NCI-H1417 (cell line): ENCODE measurements at places on chromosomes 5 and 9.

- no peak for DNase-seq
Measured at GRCh38 chr5:157464519-157465171, 4.6 kb downstream of the NIPAL4 start.

DNA sequence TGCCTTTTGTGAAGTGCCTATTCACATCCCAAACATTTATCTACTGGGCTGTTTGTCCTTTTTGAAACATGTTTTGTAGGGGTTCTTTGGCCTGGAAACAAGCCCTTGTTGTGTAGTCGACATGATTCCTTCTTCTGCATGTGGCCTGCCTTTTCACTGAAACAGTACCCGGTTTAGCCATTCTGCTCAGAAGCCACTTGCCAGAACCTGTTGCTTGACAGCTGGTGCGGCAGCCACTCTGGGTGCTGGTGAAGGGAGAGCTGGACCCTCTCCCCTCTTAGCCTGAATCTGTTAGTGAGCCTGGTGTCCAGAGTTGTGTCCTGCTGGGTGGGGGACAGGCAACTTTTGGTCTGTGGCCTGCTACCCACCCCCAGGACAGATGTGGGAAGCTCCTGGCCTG, 128.8 kb upstream of the CACNA1B start:
- no peak for DNase-seq

- peak; percentile 61 for DNase-seq
Measured at GRCh38 chr5:72166070-72166979, 59.0 kb downstream of the MAP1B start.

DNA sequence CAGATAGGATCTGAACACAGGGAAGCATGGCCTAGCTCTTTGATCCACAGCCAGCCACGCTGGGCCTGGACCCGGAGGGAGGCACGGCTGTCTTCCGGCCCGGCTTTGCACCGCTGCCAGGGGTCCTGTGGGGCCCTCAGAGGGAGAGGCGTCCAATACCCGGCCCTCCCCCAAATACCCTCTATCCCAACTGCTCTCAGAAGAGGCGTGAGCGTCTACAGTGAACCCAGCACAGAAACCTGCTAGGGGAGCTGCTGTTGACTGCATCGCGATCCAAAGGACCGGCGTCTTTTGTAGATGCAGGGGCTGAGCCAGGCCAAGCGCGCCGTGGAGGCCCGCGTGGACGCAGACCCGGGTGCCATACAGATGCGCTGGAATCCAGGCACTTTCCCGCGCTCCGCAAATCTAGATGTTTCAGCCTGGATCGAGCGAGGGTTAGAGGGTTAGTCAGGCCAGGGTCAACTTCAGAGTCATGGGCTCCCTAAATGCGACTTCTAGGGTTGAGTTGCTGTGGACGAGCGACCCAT, 1.1 kb upstream of the TCF7 start:
- no peak for DNase-seq

DNA sequence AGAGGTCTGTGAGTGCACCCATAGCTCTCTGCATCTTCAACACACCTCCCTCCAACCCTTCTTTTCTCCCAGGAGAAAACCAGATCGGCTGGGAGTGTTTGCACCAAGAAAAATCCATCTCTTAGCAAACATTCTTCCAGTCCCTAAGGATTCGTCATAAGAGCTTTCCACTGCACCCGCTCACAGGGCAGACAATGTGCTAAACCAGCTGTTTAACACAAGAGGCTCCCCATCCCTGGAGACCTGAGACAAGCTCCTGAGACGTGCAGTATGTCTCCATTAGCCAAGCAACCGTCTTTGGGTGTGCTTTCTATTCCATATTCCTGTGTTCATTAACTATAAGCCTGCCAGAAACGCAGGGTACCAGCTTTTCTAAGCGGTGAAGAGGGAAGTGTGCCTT, 93.6 kb upstream of the ZNF462 start:
- no peak for DNase-seq

DNA sequence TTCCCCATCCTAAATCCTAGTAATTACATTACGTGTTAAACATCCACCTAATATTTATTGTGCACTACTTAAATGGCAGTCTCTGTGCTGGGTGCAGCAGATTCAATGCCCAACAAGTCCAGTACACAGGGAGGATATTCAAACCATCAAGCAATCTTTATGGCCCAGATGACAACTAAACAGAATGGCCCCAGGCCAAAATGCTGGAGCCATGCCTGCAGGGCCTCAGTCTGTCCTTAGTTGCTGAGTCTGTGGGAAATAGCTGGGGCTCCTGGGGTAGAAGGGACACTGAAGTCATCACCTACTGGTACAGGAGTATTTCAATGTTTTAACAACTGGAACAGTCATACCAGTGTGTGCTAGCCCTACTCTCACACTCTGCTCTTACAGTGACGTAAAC, 153.5 kb downstream of the ZNF608 start:
- DNase-seq, result no peak

DNA sequence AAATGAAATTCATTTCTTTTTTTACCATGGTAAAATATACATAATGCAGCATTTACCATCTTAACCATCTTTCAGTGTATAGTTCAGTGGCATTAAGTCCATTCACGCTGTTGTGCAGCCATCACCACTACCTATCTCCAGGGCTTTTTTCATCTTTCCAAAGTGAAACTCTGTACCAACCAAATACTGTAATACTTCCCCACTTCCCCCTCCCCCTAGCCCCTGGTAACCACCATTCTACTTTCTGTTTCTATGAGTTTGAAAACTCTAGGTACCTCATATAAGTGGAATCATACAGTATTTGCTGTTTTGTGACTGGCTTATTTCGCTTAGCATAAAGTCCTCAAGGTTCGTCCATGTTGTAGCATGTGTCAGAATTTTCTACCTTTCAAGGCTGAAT, 23.4 kb downstream of the SPAAR start:
- DNase-seq, result no peak

DNA sequence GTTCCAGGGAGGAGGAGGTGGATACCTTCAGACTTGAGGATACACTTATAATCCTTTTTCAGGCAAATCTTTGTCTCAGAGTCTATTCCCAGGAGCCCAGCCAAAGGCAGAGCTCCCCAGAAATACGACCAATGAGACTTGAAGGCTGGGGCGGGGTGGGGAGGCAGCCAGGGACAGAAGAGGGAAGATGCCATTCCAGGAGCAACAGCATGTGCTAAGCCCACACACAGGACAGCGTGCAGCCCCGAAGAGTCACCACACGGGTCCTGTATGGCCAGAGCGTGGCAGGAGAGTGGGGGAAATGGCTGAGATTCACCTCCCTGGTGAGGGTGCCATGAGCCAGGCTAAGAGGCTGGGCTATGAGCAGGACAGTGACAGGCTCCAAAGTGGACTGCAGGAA, 35.2 kb downstream of the WHRN start:
- no peak for DNase-seq

DNA sequence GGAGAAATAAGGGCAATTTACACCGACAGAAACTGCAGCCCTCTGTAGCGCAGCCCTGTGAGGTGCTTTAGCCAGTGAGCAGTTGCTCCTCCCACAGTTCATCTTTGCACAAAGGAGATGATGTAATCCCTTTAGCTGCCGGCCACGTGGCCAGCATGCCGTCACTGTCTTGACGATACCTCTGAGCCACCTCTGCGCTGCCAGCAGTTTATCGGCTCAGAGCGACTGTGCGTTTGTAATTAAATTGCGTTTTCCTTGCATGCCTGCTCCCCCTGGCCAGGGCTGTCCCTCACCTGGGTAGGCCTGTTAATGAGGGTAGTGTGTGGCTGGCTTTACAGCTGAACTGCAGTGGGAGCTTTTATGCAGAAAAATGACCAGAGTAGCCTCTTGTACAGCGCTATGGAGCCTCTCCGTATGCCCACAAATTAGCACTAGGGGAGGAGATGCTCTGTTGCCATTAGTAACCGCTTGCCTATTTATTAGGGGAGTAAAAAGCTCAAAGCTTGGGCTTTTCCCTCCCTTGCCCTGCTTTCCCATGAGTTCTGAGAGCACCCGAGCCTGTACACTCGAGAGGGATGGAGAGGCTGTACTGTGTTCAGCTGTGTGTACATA, 107.0 kb downstream of the TRIO start:
- DNase-seq, result peak; percentile 97

DNA sequence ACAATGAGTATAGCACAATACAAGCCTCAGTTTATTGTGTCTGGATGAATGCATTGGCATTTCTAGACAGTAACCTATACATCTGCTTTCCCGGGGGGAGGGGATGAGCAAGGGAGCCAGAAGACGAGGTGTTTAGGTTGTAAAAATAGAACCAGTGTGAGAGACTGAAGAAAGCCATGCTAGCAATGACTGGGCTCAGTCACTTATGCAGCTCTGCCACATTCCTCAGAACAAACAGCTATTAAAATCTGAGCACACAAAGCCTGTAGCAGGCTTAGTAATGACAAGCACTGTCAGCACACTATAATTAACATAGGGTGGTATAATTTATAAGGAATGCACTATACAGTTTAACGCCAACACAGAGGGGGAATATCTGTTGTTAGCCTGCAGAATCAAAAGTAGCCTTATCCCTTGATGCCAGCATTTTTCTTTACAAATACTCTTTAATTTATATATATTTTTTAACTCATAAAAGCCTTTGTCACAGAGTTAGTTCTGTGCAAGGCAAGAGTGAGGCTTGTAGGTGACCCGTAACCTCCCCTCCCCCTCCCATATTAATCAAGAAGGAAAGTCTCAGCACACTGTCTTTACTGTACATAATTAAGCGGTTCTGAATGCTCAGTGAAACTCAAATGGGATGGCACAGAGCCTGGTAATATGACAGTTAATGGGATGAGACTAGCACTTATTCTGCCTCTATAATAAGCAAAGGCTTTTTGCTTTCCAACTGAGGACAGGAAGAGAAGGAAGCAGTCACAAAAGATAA, 295.4 kb downstream of the CSNK1G3 start:
- no peak for DNase-seq

- no peak for DNase-seq
Measured at GRCh38 chr5:132353486-132353995, 16.0 kb upstream of the SLC22A5 start.

DNA sequence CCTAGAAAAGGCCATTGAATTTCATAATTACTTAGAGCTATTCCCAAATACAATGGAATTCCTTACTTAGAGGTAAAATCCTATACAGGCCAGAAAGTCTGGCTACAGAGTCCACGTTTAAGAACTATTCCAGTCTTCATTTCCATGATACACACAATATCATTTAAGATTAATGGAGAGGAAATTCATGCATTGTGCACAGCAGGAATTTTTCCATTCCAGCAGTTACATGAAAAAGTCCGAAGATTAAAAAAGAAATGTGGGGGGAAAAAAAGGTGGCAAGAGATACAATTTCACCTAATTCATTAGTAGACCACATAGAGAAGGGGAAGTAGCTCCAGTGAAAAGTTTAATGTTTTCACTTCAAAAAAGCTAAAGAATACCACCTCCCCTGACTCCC, 63.1 kb downstream of the CHD1 start:
- DNase-seq, result no peak

- no peak for DNase-seq
Measured at GRCh38 chr9:32306006-32306405, 78.4 kb upstream of the ACO1 start.

- DNase-seq, result no peak
Measured at GRCh38 chr5:79961716-79962574, 29.1 kb downstream of the MTX3 start.

DNA sequence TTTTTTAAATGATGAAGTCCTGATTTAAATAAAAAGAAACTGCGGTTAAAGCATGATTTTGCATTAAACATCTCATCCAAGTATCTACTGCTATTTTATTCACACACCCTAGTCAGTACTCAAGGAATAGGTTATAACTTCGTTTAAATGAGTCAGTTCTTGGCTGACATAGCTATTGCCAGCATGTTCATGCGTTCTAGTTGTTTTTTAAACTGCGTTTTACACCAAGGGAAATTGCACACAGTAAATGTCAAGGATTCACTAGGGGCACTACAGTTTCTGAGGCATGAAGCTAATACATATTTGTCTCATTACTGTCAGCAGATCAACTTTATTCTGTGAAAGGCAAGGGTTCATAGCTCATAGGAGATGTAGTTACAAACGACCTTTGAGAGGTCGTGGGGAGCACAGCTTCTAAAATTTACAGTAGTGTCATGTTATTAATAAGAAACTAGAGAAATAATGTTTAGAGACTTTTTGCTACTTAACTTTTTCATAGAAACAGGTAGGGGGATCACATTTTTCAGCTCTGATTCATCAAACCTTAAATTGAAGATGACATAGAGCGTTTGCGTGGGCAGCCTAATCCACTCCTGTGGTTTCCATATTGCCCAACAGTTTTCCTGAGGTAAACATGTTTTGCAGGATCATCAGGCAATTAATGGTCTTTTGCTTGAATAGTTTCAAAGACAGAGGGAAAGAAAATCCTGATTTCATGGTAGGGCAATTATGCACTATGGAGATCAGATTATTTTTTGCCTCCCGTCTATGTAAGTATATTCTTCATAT, 2222.7 kb upstream of the WWC1 start:
- DNase-seq, result no peak

DNA sequence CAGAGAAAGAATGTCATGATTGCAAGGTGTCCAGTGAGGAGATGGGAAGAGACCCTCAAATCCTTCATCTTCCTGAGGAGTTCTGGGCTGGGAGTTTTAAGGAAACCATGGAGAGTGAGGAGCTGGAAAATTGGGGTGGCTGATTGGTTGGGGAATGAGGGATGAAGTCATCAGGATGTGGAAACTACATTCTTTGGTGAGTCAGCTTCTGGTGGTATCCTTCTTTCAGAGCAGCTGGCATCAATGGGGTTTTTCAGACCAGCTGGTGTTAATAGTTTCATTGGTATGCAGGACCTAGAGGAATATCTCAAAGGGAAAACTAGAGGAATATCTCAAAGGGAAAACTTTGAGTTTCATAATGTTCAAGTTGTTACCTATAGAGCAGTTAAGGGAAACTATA, 45.2 kb downstream of the RNF180 start:
- no peak for DNase-seq

DNA sequence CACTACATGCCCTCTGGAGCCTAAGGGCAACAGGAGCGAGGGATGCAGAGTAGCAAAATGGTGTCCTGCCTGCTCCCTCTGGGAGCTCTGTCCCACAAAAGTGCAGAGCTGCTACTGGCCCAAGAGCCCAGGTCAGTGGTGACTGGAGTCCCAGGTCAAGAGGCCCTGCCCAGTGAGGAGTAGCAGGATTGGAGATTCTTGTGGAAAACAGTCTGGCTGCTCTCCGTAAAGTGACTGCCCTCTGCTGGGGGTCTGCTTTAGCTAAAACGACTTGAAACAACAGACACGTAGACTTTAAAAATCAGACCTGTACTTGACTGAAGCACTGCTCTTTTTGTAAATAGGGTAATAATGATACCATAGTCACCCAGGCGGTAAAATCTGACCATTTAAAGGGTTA, 917.0 kb downstream of the MAT2B start:
- no peak for DNase-seq

- no peak for DNase-seq
Measured at GRCh38 chr5:62778316-62779009, 199.8 kb downstream of the LRRC70 start.
